HEK293T (cell line): ENCODE measurements at places on chromosomes 16 and 17.

DNA sequence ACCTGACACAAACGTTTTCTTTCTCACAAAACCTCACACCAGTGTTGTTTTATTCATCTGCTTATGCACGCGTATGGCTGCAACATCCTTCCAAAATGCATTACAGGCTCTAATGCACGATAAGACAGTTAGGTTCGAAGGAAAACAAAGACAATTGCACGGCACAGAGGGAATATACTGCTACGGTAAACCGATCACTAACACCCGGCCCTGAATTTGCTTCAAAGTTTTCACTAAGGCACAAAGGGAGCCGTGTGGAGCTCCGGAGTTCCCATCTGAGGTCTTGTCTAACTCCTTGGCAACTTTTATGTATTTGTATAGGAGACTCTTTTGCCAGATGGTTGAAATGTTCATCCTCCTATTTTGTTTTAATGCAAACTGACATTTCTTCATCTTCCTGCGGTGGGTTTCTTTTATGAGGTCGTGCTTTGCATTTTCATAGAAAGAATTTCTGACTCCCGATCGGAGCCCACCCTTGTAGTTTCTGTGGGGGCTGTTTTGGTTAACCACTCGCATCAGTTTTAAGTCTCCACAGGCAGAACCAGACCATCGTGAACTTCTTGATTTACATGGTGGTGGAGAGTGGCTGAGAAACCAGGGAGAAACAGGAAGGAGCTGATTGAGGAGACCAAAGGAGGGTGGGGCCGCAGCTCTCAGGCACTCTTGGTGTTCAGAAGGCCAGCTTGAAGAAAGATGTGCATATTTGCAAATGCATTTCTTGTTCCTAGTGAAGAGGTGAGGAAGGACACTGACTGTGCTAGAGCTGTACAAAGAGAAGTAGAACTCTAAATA, 516.8 kb downstream of the MAF start:
- no peak for DNase-seq

GRCh38 chr17:33968350-33969044, 286.6 kb upstream of the CCL2 start:
- no peak for DNase-seq

GRCh38 chr17:44900894-44901293, 1.6 kb upstream of the EFTUD2 start:
- no peak for DNase-seq

GRCh38 chr17:75008373-75008772, 4.1 kb upstream of the MRPL58 start:
- no peak for DNase-seq

DNA sequence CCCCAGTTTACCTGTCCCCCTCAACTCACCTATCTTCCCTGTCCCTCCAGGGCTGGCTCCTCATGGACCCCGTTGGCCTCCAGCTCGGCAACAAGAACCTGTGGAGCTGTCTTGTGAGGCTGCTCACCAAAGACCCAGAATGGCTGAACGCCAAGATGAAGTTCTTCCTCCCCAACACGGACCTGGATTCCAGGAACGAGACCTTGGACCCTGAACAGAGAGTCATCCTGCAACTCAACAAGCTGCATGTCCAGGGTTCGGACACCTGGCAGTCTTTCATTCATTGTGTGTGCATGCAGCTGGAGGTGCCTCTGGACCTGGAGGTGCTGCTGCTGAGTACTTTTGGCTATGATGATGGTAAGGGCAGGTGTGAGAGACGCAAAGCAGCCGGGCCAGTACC, 31.3 kb downstream of the NLRC5 start:
- no peak for DNase-seq

GRCh38 chr16:10465821-10466220, 80.0 kb downstream of the ATF7IP2 start:
- DNase-seq, result no peak

DNA sequence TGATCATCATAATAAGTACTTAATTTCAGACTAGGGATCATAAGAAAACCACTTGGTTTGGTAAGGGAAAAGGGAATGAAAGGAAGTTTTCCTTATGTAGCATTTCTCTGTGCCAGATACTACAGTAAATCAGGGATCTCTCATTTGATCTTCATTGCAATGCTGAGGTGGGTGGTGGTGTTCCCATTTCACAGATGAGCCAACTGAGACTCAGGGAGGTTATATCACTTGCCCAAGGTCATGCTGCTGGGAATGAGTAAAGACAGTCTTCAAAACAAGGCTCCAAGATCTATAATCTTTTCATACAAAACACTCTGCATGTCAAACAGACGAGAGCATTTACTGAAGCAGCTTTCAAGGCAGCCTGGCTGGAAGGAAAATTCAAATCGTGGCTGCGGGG, 124.6 kb downstream of the GP2 start:
- no peak for DNase-seq

DNA sequence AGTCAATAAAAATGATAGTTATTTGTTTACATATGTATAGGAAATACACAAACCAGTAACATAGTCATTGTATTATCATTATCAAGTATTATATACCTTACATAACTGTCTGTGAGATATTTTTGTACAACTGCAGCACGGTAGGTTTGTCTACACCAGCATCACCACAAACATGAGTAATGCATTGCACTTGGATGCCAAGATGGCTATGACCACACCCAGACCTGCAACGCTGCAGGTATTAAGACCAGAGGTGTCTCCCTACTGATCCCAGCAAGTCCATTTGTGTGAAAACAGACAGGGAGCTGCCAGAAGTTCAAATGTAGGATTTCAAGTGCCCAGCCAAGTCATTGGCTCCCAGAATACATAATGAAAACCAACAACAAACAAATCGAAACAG, 34.2 kb upstream of the NOS2 start:
- DNase-seq, result no peak
